Left lung (tissue), 14 donors: ENCODE measurements at places on chromosomes 1 and 21. TPM values are rescaled to one million over a fixed set of nuclear protein-coding genes. Genes with fewer than 3 reads are reported as not detected.

The RNF115 gene
- polyA plus RNA-seq, result 20.4 TPM

DNA sequence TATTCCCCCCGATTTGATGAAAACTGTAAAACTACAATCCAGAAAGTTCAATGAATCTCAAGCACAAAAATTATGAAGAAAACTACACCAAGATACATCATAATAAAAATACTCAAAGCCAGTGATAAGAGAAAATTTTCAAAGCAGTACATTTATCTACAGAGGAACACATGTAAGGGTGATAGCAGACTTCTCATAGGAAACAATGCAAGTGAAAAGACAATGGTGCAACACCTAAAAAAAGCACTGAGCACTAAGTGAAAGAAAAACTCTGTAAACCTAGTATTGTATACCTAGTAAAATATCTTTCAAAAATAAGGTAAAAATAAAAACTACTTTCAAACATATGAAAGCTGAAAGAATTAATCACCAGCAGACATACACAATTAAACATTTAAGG, 76.1 kb upstream of the IRF2BP2 start:
- no peak for DNase-seq

GRCh38 chr1:90274376-90274775, 279.5 kb downstream of the ZNF326 start:
- no peak for DNase-seq

DNA sequence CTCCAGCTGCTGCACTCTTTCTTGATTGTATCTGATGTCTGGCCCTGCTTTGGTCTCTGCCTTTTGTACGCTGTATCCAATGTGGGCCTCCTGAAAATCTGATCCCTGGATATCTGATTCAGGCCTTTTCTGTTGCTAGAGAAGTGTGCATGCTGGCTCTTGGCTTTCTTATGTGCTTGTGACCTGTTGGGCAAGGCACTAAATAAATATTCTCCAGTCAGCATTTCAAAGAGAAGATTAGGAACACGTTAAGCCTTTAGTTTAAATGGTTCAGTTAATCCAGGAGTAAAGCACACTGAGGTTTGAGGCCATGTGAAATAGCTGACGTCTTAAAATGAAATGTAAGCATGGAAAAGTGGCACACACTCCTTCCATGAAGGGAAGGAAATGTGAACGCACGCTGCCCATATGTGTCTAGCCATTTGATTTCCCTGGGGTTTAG, 9.3 kb upstream of the F3 start:
- no peak for DNase-seq
